ENCODE measurements at places on chromosomes 7 and 10.

GRCh38 chr10:103602852-103603155 is 109.3 kb downstream of the NEURL1 start:
- no peak for DNase-seq

DNA sequence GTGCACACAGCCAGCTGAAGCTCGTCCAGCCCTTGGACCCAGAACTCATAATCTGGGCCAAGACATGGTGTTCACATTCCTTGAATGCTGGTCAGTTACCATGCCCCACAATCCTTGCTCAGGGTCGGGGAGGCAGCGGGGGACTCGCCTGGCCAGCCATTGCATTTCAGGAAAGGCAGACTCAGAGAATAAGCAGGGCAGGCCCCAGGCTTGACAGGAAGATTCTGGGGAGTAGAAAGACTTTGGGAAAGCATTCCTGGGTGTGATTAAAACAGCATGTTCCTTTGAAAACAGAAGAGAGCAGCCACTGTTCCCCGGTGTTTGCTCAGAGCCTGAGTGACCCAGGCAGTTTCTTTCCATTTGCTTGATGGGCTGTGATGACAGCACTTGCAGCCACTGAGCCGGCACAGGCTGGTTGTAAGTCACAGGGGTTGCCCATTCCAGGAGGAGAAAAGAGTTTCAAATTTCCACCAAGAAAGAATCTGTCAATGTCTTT is 473.7 kb downstream of the TYW1 start:
- DNase-seq: no peak

DNA sequence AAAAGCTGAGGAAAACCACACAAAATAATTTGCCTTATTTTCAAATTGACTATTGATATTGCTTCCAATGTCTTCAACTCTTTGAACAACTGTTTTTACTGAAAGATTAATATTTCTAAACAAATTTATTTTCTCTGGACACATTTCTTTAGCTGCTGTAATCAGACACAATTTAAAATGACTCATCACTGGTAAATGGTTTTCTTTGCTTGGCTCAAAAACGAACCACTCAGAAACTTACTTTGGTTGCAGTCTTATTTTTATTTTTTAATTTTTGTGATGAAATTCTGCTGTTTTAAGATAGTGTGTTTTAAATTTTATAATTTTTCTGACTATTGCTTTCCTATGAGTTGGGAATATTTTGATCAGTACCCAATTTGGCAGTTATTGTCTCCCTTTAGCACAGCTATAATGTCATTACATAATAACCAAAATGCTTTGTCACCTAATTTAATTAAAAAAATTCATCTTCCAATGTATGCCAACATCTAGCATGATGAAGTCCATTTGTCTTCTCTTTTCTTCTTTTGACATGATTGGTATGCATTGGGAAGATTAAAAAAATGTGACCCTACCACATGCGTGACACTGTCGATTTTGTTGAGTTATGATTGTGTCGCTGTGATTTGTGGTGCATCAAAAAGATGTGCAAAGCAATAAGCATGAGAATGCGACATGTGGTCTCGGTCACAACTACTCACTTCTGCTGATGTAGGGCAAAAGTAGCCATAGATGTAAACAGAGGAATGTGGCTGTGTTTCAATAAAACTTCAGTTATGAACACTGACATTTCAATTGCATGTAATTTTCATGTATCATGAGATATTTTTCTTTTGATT is 222.3 kb downstream of the SUGCT start:
- DNase-seq: no peak

DNA sequence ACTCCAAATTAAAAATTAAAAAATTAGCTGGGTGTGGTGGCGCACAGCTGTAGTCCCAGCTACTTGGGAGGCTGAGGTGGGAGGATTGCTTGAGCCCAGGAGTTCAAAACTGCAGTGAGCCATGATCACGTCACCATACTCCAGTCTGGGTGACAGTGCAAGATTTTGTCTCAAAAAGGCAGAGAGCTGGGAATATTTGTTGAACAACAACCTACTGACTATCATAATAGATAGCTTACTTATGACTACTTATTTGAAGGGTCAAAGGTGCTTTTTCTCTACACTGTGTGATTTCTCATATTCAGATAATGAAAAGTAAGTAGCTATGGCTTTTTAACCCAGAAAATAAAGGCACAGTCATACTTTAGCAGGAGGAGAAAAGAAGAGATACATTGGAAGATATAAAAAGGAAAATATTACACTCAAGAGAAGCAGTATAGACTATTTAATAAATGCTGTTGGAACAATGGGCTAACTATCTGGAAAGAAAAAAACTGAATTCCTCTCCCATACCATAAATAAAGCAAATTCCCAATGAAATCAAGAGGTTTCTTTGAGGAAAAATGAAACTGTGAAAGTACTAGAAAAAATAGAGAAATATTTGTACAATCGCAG is 6.7 kb downstream of the GSDME start:
- DNase-seq: no peak

- DNase-seq: peak; percentile 6
These were observed 55.3 kb upstream of the C7orf33 start for GRCh38 chr7:148535217-148535616.

GRCh38 chr7:132805766-132806165 is 229.5 kb upstream of the PLXNA4 start:
- DNase-seq: no peak

- no peak for DNase-seq
These were observed 99.8 kb downstream of the GSAP start for GRCh38 chr7:77316219-77316978.
